Activated naive CD4-positive, alpha-beta T cell treated with Interleukin-2 at 50 U/mL for 16 hours (primary cell): ENCODE measurements at places on chromosomes 2 and 18.

DNA sequence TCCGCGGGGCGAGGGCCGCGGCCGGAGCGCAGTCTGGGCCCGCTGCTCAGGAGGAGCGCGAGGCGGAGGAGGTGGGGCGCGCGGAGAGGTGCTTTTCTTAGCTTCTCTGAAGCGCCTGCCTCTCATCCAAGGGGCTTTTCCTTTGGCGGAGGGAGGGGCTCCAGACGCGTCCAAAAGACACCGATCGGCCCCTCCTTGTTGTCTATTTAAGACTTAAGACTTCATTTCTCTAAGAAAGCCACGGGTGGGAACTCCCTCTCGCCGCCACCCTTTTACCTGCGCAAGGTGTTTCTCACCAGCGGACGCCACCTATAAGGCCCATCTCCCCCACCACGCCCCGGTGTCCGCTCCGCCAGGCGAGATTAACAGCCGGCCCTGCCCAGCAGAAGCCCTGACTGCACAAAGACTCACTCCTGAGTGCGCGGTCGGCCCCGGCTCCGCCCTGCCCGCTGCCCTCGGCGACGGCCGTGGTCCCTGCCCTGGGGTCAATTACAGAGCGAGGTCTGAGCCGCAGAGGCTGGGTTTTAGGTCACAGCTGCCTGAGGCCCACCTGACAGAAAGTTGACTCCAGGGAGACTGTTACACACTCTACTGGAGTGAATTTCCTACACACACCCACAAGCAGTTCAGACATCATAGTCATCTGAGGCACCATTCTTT lies at the start of gene DSC2:
Gene DSC2 (minus strand): TSS at position 397 of the 660 bp plus-strand sequence. CDS start 450 bp downstream, outside the sequence.
- no peak for DNase-seq

GRCh38 chr2:132877923-132878322 lies 207.9 kb upstream of the LYPD1 start:
- no peak for DNase-seq

GRCh38 chr2:60353863-60354262 lies 199.6 kb downstream of the BCL11A start:
- no peak for DNase-seq

DNA sequence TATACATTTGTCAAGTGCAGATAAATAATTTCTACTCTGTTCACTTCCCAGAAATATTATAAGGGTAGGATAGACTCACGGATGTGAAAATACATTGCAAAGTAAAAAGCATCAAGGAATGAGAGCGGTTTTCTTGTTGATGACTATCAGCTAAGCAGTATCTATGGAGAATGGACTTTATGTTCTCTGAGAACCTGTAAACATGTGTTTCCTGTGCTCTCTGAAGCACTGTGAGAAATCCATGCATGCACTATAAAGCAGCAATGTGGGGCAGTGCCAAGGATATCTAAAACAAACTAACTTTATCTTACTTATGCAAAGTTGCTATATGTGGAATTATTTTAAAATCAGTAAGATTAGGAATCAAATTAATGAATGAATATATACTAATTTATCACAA lies 4.4 kb upstream of the SIGLEC15 start:
- DNase-seq, result no peak

DNA sequence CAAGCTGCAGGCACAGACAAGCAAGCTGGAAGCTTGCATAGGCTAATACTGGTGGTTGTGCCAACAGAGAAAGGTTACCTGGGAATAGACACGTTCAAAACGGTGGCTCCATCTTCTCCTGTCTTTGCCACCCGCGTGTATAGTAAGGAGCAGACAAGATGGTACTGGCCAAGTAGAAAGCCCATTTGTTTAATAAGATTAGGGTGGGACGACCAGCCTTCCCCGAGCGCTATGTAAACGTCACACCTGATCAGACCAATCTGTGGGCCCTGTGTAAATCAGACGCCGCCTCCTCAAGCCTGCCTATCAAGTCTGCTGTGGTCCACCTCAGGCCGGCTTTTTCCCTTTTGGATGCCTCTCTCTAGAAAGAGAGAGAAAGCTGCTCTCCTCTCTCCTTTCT lies 189.2 kb downstream of the LAMA1 start:
- DNase-seq, result no peak

DNA sequence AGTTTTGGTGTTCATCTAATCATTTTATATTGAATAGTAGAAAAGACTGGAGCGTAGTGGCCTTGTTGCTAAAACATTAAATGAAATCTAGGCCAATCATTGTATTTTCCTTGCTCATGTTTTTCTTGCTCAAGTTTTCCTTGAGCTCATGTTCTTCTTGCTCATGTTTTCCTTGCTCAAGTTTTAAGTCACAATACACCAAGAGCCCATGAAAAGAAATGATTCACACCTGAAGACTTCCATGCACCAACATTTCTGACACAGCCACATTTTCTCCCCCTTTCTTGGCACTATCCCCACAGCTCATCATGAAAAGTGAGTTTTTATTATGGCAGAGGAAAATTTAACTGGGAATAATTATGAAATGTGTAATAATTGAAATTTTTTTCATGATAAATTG lies 92.0 kb downstream of the LRP1B start:
- DNase-seq, result no peak
